ENCODE measurements at places on chromosomes 6 and 20. TPM values are rescaled to one million over a fixed set of nuclear protein-coding genes. Genes with fewer than 3 reads are reported as not detected.

KCNQ5 gene
- total RNA-seq: 9.7 TPM

PRL gene
- not detected for total RNA-seq

VGLL2 gene
- total RNA-seq: not detected

GRM1 gene
- not detected for total RNA-seq

IMPG1 gene
- total RNA-seq: not detected

POU3F2 gene
- not detected for total RNA-seq

CPNE5 gene
- 2.0 TPM for total RNA-seq

RIPPLY2 gene
- not detected for total RNA-seq

UFL1 gene
- 20.7 TPM for total RNA-seq

RPS6KA2 gene
- 4.5 TPM for total RNA-seq

NKAPL gene
- total RNA-seq: 0.36 TPM

RNF39 gene
- not detected for total RNA-seq

SLC13A3 gene
- total RNA-seq: not detected

GRCh38 chr6:80341330-80341729, 234.9 kb downstream of the BCKDHB start:
- no peaks in the 10 kb centered on the region for H3K4me1 ChIP-seq
- H3K27ac ChIP-seq: no peak overlapping the region
- H3K27me3 ChIP-seq: no peaks in the 10 kb centered on the region

- no peaks in the 10 kb centered on the region for H3K36me3 ChIP-seq
- no peak overlapping the region for H3K4me3 ChIP-seq
- no peak overlapping the region for H3K27ac ChIP-seq
- peaks cover 15% of the 10 kb centered on the region for H3K27me3 ChIP-seq
- H3K4me1 ChIP-seq: no peaks in the 10 kb centered on the region
- no peak for DNase-seq
Measured at GRCh38 chr6:165844801-165845364, 181.8 kb upstream of the PDE10A start.

- H3K4me3 ChIP-seq: no peak overlapping the region
- H3K27ac ChIP-seq: no peak overlapping the region
- no peaks in the 10 kb centered on the region for H3K4me1 ChIP-seq
- DNase-seq: no peak
Measured at GRCh38 chr20:33578510-33578909, 83.6 kb upstream of the C20orf144 start.

GRCh38 chr20:38315290-38315966, 11.5 kb downstream of the BPI start:
- DNase-seq: no peak
- H3K4me3 ChIP-seq: no peak overlapping the region
- no peaks in the 10 kb centered on the region for H3K27me3 ChIP-seq

DNA sequence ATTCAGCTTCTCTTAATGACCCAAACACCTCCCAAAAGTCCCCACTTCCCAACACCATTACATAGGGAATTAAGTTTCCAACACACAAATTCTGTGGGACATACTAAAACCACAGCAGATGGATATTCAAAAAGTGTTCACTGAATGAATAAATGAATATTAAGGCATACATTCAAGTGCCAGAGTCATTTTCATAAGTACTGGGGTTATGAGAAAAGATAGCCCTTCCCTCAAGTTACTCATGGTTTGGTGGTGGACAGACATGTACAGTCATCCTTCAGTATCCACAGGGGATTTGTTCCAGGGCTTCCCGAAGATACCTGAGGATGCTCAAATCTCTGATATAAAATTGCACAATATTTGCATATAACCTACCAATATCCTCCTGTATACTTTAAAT, 50.4 kb downstream of the HS3ST5 start:
- H3K27me3 ChIP-seq: no peaks in the 10 kb centered on the region
- no peak for DNase-seq
- no peak overlapping the region for H3K27ac ChIP-seq
- no peaks in the 10 kb centered on the region for H3K4me1 ChIP-seq
- H3K4me3 ChIP-seq: no peak overlapping the region
- no peaks in the 10 kb centered on the region for H3K36me3 ChIP-seq

GRCh38 chr20:36454698-36455427, 86.5 kb upstream of the MYL9 start:
- no peak for DNase-seq
- no peak overlapping the region for H3K4me3 ChIP-seq
- H3K4me1 ChIP-seq: no peaks in the 10 kb centered on the region
- no peaks in the 10 kb centered on the region for H3K36me3 ChIP-seq
- no peaks in the 10 kb centered on the region for H3K27me3 ChIP-seq
- no peak overlapping the region for H3K27ac ChIP-seq

DNA sequence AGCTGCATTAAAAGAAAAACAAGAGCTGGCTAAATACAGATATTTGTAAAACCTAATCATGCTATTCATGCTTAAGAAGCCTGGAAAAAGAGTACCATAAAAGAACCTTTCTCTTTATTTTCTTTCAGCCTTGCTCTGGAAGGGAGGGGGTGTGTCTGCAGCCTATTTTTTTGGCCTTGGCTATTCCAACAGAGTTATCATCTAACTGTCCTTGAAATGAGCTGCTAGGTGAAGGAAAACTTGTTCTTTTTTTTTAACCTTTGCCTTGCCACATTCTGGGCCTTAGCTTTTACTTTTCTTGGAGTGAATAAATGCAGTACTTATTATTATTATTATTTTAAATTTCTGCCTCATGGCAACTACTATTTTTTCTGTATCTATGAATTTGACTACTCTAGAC, 224.9 kb upstream of the SYNCRIP start:
- H3K27ac ChIP-seq: no peak overlapping the region
- no peaks in the 10 kb centered on the region for H3K4me1 ChIP-seq
- no peak overlapping the region for H3K4me3 ChIP-seq
- DNase-seq: no peak
- H3K36me3 ChIP-seq: no peaks in the 10 kb centered on the region

DNA sequence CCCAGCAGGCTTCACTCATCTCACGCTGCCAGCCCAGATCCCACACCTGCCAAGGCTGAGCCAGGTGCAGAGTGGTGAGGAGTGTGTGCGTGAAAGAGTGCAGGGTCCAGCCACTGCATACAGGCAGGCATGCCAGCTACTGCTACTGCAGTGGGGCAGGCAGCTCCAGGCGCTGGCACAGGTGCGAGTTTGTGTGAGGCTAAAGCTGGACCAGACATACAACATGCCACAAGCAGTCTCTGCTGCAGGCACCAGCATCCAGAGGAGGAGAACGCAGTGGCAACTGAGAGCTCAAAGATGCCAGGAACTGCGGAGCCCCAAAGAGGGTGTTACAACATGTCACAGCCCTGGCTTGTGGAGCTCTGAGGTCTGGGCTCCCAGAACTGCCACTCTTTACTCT, 149.8 kb downstream of the EYS start:
- H3K36me3 ChIP-seq: no peaks in the 10 kb centered on the region
- no peak overlapping the region for H3K4me3 ChIP-seq
- H3K27me3 ChIP-seq: no peaks in the 10 kb centered on the region

GRCh38 chr20:22690000-22690399, 105.6 kb upstream of the FOXA2 start:
- H3K4me3 ChIP-seq: no peak overlapping the region
- peaks cover 13% of the 10 kb centered on the region for H3K4me1 ChIP-seq
- H3K27me3 ChIP-seq: no peaks in the 10 kb centered on the region
- H3K36me3 ChIP-seq: no peaks in the 10 kb centered on the region
- H3K27ac ChIP-seq: no peak overlapping the region

DNA sequence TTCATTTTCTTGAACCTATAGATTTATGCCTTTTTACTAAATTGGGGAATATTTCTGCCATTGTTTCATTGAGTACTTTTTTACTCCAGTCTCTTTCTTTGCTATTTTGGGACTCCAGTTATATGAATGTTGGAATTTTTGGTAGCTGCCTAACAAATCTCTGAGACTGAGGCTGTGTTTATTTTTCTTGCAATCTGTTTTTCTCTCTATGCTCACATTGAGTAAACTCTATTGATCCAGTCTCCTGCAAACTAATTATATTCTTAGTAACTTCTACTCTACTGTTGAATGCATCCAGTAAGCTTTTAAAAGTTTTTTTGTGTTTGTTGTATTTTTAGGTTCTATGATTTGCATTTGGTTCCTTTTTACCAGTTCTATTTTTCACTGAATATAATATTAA, 903.4 kb upstream of the GJE1 start:
- H3K4me3 ChIP-seq: no peak overlapping the region
- H3K27ac ChIP-seq: no peak overlapping the region
- DNase-seq: no peak
- no peaks in the 10 kb centered on the region for H3K36me3 ChIP-seq

- H3K4me3 ChIP-seq: no peak overlapping the region
- H3K4me1 ChIP-seq: no peaks in the 10 kb centered on the region
- DNase-seq: no peak
- H3K27ac ChIP-seq: no peak overlapping the region
Measured at GRCh38 chr6:45813943-45814342, 201.7 kb downstream of the CLIC5 start.

DNA sequence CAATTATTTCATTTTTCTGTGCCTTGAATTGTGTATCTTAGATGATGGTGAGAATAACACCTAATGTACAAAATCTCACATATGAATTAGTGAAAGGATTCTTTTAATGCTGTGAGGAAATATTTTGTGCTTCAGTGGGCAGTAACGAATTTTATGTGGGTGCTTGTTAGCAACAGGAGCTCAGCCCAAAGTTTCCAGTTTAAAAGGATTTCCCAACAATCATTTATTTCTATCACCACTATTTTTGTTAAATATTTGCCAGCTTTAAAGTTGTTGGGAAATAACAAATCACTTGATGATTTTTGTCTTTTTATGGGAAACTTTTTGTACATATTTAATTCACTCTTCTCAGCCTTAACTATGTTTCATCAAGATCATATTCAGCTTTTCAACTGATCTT, 111.8 kb downstream of the QKI start:
- DNase-seq: no peak
- no peaks in the 10 kb centered on the region for H3K4me1 ChIP-seq
- H3K27me3 ChIP-seq: no peaks in the 10 kb centered on the region
- no peak overlapping the region for H3K27ac ChIP-seq

DNA sequence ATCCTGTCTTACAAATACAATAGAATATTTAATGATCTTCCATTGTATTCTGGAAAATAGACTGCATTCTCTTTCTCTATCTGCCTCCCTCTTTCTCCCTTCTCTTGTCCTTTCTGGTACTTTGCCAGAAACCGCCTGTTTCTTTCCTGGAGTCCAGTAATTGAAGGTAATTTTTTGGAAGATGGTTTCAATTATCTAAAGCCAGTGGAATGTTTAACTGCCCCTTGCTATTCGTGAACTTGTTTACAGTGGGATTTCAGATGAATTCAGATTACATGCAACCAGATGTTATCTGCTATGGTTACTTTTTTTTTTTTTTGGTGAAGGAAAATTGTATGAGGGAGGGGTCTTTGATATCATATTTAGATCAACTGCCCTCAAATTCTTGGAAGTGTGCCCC, 655.5 kb upstream of the FLRT3 start:
- H3K4me3 ChIP-seq: no peak overlapping the region
- no peak for DNase-seq
- H3K27ac ChIP-seq: no peak overlapping the region
- H3K36me3 ChIP-seq: no peaks in the 10 kb centered on the region
- no peaks in the 10 kb centered on the region for H3K27me3 ChIP-seq

GRCh38 chr6:138797806-138798446, 2.0 kb downstream of the ECT2L start:
- DNase-seq: no peak
- H3K27me3 ChIP-seq: peaks cover 6% of the 10 kb centered on the region
- H3K4me1 ChIP-seq: peaks cover 3% of the 10 kb centered on the region
